ENCODE measurements at places on chromosomes 2 and 18. TPM values are rescaled to one million over a fixed set of nuclear protein-coding genes. Genes with fewer than 3 reads are reported as not detected.

The RAB6C gene
- not detected for total RNA-seq

The HOXD9 gene
- not detected for total RNA-seq

GRCh38 chr2:37892436-37893114, 32.5 kb upstream of the RMDN2 start:
- H3K4me1 ChIP-seq = peaks cover 25% of the 10 kb centered on the region
- DNase-seq = peak; percentile 35
- H3K27me3 ChIP-seq = no peaks in the 10 kb centered on the region
- H3K4me3 ChIP-seq = no peak overlapping the region

GRCh38 chr2:85596026-85596333, 435 bp downstream of the RNF181 start:
- peaks cover 15% of the 10 kb centered on the region for H3K4me1 ChIP-seq
- H3K4me3 ChIP-seq = peak overlapping the region; percentile 89
- peak overlapping the region; percentile 88 for H3K27ac ChIP-seq

- no peaks in the 10 kb centered on the region for H3K27me3 ChIP-seq
- H3K4me3 ChIP-seq = no peak overlapping the region
- H3K4me1 ChIP-seq = no peaks in the 10 kb centered on the region
- no peak overlapping the region for H3K27ac ChIP-seq
These were observed 337.0 kb downstream of the EIPR1 start for GRCh38 chr2:3040496-3041140.

DNA sequence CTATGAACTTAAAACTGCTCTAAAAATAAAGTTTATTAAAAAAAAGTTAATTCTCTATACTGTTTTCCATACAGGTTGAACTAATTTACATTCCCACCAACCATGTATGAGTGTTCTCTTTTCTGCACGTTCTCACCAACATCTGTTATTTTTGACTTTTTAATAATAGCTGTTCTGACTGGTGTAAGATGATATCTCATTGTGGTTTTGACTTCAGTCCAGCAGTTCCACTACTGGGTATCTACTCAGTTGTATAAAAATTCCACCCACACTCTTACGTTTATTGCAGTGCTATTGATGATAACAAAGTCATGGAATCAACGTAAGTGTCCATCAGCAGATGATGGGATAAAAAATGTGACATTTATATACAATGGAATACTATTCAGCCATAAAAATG, 33.7 kb downstream of the SPAG16 start:
- no peaks in the 10 kb centered on the region for H3K4me1 ChIP-seq
- no peak overlapping the region for H3K27ac ChIP-seq
- no peak for DNase-seq
- H3K36me3 ChIP-seq = no peaks in the 10 kb centered on the region
- no peak overlapping the region for H3K4me3 ChIP-seq
- H3K27me3 ChIP-seq = no peaks in the 10 kb centered on the region
